ENCODE measurements at places on chromosomes 5 and 9. TPM values are rescaled to one million over a fixed set of nuclear protein-coding genes. Genes with fewer than 3 reads are reported as not detected.

GRCh38 chr9:75712700-75713099 is 177.8 kb upstream of the PCSK5 start:
- no peak overlapping the region for H3K27ac ChIP-seq
- DNase-seq = no peak
- no peaks in the 10 kb centered on the region for H3K27me3 ChIP-seq
- H3K4me3 ChIP-seq = no peak overlapping the region

DNA sequence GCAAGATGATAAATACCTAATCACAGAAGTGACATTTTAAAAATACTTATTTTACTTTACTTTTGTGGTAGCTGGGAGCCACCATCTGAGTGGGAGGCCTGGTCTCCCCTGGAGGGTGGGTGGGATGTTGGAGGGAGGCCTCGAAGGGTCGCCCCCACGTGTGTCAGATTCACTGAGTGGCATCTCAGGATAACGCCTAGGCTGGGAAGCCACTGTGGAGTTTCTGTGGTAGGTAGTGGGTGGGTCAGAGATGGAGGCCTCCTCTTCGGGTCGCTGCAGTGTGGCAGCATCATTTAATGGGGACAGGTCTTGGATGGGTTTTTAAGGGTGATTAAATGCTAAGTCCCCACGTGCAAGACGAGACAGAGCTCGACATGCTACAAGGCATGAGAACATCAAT is 1154.8 kb upstream of the CDH18 start:
- no peaks in the 10 kb centered on the region for H3K4me1 ChIP-seq
- no peaks in the 10 kb centered on the region for H3K36me3 ChIP-seq
- H3K27ac ChIP-seq = no peak overlapping the region
- DNase-seq = no peak

DNA sequence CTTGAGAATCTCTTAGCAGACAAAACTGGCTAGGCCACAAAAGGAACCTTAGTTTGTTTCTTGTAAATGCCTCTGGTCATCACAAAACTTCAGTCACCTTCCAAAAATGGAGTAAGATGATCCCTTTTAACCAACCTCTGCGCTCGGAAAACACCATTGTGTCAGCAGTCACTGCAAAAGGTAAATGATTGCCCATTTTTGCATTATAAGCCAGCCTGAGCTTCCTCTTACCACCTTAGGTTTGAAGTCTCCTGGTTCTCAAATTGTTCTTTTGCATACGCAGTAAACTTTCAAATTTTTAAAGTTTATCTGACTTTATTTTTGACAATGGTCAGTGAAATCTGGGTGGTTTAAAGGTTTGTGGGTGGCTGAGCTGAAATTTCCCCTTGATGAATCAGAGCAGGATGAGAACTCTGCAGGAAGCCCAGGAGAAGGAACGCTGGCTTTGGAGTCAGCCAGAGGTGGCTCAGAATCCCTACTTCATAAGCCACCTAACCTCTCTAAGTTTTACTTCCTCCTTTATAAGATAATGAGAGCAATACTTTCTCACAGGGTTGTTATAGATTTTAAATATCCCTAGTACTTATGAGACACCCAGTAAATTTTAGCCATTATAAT is 131.4 kb downstream of the MED10 start:
- H3K27ac ChIP-seq = no peak overlapping the region
- no peak for DNase-seq
- H3K4me1 ChIP-seq = no peaks in the 10 kb centered on the region
- no peaks in the 10 kb centered on the region for H3K36me3 ChIP-seq

- no peaks in the 10 kb centered on the region for H3K36me3 ChIP-seq
- H3K27ac ChIP-seq = no peak overlapping the region
- no peaks in the 10 kb centered on the region for H3K4me1 ChIP-seq
- no peak overlapping the region for H3K4me3 ChIP-seq
Measured at GRCh38 chr9:6226696-6227095, 11.1 kb downstream of the IL33 start.

GRCh38 chr9:85178474-85178873 is 508.9 kb downstream of the NTRK2 start:
- H3K27ac ChIP-seq = no peak overlapping the region

DNA sequence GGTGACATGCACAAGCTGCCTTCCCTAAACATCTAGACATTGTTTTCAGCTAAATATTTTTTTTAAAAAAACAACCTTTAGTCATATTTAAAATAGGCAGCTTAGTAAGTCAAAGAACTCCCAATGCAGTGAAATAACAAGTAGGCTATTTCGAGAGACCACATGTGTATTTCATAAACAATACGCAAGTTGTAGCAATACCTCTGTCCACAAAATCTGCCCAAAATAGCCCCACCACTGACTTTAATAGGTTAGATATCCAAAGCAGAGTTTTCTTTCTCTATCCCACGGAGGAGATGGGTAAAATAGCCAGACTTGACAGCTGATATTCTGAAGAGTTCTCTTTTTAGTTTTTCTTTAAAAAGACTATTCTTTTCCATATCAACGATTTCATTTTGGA is 1.2 kb downstream of the SLC24A2 start:
- H3K4me3 ChIP-seq = no peak overlapping the region
- no peaks in the 10 kb centered on the region for H3K4me1 ChIP-seq
- H3K27me3 ChIP-seq = peaks cover 15% of the 10 kb centered on the region
- H3K36me3 ChIP-seq = no peaks in the 10 kb centered on the region

GRCh38 chr5:81219389-81219788 is 13.7 kb upstream of the CKMT2 start:
- DNase-seq = no peak
- H3K4me1 ChIP-seq = no peaks in the 10 kb centered on the region
- no peak overlapping the region for H3K27ac ChIP-seq

- H3K27me3 ChIP-seq = no peaks in the 10 kb centered on the region
- no peaks in the 10 kb centered on the region for H3K36me3 ChIP-seq
- H3K4me3 ChIP-seq = no peak overlapping the region
- no peak for DNase-seq
- peaks cover under 1% of the 10 kb centered on the region for H3K4me1 ChIP-seq
Measured at GRCh38 chr5:136042665-136043121, 13.9 kb downstream of the TGFBI start.

DNA sequence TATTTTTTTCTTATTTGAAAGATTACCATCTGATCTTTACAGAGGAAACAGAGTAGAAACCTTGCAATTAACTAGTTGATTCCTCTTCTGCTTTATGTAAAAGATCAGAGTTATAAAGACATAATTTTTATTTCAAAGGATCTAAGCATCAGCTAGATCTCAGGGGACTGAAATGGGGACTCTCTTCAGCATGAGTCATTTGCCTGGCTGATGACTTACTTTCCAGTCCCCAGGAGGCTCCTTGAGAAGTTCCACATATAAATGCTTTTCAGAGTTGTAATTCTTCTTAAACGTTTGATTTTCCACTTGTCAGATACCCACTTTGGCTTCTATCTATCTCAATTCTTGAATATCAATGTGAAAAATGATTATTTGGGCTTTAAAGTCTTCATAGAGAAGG is 389.4 kb downstream of the RAB3C start:
- DNase-seq = no peak
- no peak overlapping the region for H3K27ac ChIP-seq
- H3K4me1 ChIP-seq = no peaks in the 10 kb centered on the region
- no peaks in the 10 kb centered on the region for H3K36me3 ChIP-seq
- no peaks in the 10 kb centered on the region for H3K27me3 ChIP-seq

DNA sequence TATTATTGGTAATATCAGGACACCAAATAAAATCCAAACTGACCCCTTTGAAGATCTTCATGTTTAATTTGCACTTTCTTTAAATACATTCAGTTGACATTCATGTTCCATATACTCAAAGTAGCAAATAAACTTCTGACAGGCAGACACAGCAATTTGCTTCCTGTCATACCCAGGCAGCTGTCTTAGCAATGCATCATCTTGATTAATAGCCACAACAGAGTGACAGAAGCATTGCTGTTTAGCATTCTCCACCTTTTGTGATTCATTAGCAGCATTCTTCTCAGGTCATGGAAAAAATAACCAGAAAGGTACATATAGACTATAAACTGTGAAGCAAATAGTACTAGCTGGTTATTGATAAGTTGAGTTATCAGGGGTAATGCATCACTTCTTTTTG is 366.8 kb downstream of the CYLC2 start:
- DNase-seq = no peak
- H3K36me3 ChIP-seq = no peaks in the 10 kb centered on the region
- H3K4me3 ChIP-seq = no peak overlapping the region
- no peaks in the 10 kb centered on the region for H3K27me3 ChIP-seq
- no peak overlapping the region for H3K27ac ChIP-seq

DNA sequence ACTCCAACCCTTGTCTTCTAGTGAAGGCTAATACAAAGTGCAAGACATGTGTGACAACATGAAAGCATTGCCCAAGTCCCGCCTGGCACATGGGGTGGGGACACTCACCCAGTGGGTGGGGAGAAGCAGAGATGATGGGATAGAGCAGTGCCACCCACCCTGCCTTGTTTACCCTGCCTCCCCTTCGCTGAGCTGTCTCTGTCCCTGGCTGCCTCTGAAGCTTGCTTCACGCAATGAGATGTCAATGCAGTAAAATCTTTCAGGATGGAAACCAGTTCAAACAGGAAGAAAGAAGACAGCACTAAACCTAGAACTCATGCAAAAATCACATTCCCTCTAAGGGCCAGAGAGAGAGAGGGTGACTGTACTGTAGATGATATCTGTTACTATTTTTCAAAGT is 148.0 kb downstream of the INSYN2B start:
- peaks cover 9% of the 10 kb centered on the region for H3K36me3 ChIP-seq
- no peaks in the 10 kb centered on the region for H3K27me3 ChIP-seq
- H3K4me1 ChIP-seq = no peaks in the 10 kb centered on the region
- DNase-seq = no peak

GRCh38 chr9:86562691-86563090 is 208.5 kb upstream of the TUT7 start:
- DNase-seq = no peak
- H3K27me3 ChIP-seq = no peaks in the 10 kb centered on the region
- no peak overlapping the region for H3K27ac ChIP-seq
- H3K4me1 ChIP-seq = no peaks in the 10 kb centered on the region
- H3K4me3 ChIP-seq = no peak overlapping the region
- no peaks in the 10 kb centered on the region for H3K36me3 ChIP-seq

GRCh38 chr5:115126303-115126702 is 43.4 kb downstream of the TRIM36 start:
- no peaks in the 10 kb centered on the region for H3K36me3 ChIP-seq
- H3K27me3 ChIP-seq = no peaks in the 10 kb centered on the region
- H3K4me1 ChIP-seq = no peaks in the 10 kb centered on the region
- no peak for DNase-seq

DNA sequence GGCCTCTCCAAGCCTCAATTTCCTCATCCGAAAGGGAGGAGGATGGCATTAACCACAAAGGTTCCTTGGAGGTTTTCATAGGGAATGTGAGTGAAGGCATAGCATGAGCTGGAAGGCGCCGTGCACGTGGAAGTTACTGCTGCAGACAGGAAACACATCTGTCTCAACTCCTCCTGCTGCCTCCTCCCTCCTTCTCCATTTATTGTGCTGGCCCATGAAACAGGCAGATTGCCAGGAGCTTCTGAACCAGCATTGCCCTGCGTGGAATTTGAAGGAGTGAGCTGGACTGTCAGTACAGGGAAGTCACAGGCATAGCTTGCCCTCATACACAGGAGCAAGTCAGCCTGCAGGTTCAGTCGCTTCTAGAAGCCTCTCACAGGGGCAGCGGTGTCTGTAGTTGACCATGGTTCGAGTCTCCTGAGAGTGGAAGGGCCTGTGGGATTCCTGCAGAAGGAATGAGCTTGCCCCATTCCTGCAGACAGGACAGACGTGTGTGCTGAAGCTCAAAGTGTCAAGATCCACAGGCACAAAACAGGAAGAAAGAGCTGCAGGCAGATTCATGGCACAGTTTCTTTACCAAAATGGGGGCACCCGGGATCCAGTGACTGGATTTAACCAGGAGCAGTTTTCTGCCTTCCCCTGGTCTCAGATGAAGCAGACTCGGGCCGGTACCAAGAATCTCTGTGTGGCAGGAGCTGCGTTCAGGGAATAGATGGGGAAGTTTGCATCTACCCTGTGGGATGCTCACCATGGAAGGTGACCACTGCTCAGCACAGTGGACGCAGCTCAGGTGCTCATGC is 48.7 kb upstream of the CTSL start:
- no peak overlapping the region for H3K4me3 ChIP-seq
- no peak for DNase-seq
- no peak overlapping the region for H3K27ac ChIP-seq
- no peaks in the 10 kb centered on the region for H3K36me3 ChIP-seq
- H3K27me3 ChIP-seq = no peaks in the 10 kb centered on the region

GRCh38 chr5:58060996-58061395 is 398.9 kb downstream of the PLK2 start:
- DNase-seq = no peak
- H3K4me1 ChIP-seq = no peaks in the 10 kb centered on the region
- H3K27me3 ChIP-seq = no peaks in the 10 kb centered on the region
- H3K36me3 ChIP-seq = no peaks in the 10 kb centered on the region

DNA sequence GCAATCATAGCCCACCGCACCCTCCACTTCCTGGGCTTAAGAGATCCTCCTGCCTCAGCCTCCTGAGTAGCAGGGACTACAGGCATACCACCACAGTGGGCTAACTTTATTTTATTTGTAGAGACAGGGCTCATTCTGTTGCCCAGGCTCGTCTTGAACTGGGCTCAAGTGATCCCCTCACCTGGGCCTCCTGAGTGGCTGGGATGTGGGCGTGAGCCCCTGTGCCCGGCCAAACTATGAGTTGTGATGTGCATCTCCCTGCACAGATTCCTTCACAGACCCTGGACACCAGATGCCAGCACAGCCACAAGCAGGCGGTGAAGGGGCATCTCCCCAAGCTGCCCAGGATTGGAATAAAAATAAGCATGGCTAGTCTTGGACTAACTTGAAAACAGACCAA is 244.9 kb upstream of the IRX1 start:
- no peaks in the 10 kb centered on the region for H3K36me3 ChIP-seq
- DNase-seq = no peak
- no peak overlapping the region for H3K4me3 ChIP-seq

DNA sequence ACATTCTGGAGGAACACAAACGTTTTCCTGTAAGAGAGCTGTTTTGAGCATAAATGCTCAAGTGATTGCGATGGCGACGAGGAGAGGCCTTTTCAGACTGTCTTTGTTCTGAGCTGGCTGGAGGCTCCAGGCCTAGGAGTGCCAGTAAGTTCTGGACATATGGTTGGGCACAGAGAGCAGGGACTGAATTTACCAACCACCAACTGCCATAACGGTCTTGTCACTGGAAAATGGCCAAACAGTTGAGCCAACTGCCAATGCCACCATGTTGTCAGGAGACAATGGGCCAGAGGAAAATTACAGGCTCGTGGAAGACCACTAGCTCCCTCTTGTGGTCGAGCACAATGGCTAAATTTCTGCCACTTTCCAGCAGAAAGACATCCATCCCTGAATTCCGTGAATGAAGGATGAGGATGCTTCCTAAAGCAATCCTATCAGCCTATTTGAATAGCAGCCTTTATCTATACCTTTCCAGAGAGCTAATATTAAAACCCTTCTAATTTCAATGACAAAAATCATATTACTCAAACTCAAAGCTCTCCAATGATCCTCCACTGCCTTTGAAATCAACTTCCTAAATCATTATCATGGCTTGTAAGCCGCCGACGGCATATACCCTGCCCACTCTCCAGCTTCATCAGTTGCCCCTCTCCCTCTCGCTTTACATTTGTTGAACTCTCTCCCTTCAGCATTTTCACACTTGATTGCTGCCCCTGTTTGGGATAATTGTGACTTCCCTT is 66.9 kb upstream of the GLIS3 start:
- no peak overlapping the region for H3K4me3 ChIP-seq
- DNase-seq = peak; percentile 38
- no peaks in the 10 kb centered on the region for H3K36me3 ChIP-seq

The KIF12 gene
- not detected for total RNA-seq

The GARIN3 gene
- total RNA-seq = not detected

The OCLN gene
- total RNA-seq = 4.3 TPM

The SPATA31C1 gene
- not detected for total RNA-seq

The DMRTA1 gene
- not detected for total RNA-seq

The NKD2 gene
- not detected for total RNA-seq

The C8G gene
- 2.8 TPM for total RNA-seq

The MRPL50 gene
- 16.6 TPM for total RNA-seq
